ENCODE measurements at places on chromosomes 12 and 14.

DNA sequence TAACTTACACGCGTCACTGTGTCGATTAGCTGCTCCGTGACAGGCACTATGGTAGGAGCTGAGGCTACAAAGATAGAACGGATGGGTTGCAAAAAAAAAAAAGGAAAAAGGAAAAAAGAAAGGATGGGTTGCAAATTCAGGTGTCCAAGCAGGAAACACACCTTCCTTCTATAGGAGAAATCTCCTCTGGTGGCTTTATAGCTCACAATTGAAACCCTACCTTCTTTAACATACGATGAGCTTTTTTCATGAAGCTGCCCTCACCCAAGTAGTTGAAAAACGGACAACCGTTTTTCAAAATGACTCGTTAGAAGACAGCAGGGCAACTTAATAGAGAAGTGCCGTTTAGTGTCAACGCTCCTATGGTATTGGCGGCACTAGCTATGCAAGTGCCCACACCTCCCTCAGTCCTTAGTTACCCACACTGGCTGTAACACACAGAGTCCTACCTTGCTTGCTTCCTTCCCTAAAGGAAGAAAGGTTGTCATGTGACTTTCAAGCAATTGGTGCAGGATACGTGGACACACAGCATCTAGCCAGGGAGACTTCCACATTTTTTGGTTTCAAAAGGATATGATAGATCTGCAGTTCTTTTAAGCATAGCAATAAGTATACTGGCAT is 682 bp upstream of the TRIP11 start:
- peak; percentile 84 for DNase-seq

DNA sequence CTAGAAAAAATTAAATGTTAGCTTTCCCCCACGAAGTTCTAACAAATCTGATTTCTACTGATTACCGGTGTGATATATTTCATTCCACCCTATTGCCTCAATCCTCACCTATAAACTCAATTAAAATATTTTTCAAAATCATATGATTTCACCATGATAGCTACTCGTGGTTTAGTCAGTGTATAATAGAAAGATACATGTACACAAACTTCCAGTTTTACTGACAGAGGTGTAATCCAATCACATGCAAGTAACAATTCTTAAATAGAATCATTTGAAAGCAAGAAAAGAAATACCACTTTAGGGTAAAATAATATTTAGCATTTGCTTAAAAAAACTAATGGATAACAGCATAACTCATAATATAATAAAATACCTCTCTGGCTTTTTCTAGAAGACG is 55.0 kb upstream of the C12orf50 start:
- DNase-seq: no peak

DNA sequence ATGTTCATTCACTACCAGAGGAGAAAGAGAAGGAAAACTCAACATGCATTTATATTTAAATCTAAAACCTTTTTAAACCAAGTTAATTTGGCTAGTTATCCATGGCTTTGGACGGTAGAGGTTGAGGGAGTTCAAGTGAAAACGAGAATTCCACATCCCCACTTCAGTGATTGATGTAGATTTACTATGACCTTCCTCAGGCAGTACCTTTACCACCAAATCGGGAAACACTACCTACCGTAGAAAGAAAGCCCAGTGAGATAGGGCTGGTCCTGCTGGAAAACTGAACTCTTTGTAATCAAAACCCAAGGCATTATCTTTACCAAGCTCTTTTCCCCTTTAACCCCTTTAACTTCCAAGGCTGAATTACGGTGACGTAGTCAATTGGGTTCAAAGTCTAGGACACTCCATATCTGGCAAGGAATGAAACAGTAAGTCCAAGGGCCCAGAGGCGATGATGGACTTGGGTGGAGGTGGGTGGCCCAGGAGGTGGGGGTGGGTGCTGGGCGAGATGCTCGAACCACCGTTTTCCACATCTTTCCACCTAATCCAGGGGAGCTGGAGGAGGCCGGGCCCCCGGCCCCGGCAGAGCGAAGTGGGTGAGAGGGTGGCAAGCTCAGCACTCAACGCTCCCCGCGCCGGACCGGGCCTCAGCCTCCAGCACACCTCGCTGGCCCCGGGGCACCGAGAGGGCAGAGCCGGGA is 618 bp downstream of the SEC23A start:
- DNase-seq: peak; percentile 69

DNA sequence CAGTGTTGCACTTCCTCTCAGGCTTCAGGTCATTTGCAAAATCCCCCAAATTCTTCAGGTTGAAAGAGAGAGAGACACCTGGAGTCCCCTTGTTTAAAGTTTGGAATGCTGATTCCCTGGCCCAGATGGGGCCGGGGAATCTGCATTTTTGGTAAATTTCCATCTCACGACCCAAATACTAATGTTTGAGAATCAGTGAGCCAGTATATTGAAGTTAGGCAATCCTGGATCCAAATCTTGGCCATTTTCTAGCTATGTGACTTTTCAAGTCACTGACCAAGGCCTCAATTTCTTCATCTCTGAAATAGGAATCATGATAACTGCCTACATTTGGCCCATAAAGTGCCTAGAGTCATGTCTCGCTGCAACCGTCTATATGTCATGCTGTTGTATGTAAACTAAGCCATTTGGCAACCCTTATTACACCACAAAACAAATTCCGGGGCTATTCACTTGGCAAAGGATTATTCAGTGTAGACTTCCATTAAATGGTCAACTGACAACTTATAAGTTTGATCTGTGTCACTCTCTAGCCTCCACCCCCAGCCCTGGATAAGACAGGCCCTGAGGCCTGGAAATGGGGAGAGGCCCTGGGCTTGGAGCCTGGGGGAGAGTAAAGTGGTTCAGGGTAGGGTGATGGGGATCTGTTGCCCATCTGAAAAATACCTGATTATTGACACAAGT is 3.7 kb upstream of the ZFP36L1 start:
- DNase-seq: no peak

DNA sequence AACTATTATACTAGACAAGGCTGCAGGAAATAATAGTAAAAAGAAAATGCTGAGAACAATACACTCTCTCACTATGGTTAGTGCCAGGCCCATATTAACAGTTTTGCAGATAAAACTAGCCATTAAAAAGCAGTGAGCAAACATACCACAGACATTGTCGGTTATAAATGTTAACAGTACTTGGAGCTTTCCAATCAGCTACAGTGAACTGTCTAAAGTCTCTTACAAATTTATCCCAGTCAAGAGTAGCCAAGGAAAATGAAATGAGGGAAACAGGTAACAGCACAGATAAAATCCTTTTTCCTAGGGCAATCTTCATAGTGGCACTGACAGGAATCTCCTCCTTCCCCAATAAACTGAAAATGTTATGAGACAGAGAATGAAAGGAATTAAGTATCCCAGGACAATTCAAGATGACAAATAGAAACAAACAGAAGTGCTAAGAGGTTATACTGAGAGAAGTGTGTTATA is 30.8 kb downstream of the PAWR start:
- no peak for DNase-seq

- no peak for DNase-seq
Measured at GRCh38 chr12:129394177-129394825, 509.5 kb downstream of the TMEM132D start.

DNA sequence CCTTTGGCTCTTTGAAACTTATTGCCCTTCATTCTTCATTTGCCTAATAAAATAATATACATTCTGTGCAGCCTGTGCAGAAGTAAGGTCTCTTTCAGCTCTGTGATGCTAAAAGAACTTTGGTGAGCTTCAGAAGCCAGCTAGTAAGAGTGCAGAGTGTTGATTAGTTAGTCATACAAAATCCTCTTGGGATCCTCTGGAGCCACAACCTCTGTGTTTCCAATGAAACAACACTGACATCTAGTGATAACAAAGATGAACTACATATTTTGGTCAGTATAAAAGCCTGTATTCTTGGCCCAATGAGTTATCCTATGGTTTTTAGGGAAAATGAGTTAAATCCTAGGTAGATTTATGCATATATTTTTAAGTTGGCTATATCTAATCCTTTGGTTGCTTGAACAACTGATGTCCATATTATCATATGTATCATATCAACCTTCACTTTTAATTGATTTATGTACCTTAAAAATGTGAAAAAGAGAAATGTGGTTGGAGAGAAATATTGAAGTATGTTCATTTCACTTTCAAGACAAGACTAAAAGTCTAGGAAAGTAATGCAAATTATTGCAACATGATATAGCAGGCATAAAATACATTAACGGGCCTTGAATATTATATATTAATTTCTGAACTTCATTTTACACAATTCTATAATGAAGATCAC is 158.4 kb downstream of the KLHL28 start:
- peak; percentile 95 for DNase-seq

DNA sequence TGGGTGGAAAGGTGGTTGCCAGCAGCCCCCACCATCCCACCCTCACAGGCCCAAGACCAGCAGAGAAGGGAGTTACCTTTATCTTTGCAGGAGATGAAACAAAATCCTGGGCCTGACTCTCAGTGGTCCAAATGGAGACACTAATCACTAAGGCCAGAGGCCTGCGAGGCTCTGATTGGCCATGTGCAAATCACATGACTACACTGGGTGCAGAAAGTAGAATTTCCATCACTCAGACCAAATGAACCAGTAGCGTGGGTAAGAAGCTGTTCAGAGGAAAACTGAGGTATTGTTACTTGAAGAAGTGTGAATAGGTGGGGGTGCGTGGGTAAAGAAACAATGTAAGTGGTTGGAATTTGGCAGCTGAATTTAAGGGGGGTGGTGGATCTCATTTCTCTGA is 20.2 kb upstream of the PPP1CC start:
- no peak for DNase-seq

GRCh38 chr12:4201333-4202100 is 72.0 kb upstream of the CCND2 start:
- no peak for DNase-seq

GRCh38 chr12:81216739-81217138 is 138.9 kb downstream of the ACSS3 start:
- no peak for DNase-seq

DNA sequence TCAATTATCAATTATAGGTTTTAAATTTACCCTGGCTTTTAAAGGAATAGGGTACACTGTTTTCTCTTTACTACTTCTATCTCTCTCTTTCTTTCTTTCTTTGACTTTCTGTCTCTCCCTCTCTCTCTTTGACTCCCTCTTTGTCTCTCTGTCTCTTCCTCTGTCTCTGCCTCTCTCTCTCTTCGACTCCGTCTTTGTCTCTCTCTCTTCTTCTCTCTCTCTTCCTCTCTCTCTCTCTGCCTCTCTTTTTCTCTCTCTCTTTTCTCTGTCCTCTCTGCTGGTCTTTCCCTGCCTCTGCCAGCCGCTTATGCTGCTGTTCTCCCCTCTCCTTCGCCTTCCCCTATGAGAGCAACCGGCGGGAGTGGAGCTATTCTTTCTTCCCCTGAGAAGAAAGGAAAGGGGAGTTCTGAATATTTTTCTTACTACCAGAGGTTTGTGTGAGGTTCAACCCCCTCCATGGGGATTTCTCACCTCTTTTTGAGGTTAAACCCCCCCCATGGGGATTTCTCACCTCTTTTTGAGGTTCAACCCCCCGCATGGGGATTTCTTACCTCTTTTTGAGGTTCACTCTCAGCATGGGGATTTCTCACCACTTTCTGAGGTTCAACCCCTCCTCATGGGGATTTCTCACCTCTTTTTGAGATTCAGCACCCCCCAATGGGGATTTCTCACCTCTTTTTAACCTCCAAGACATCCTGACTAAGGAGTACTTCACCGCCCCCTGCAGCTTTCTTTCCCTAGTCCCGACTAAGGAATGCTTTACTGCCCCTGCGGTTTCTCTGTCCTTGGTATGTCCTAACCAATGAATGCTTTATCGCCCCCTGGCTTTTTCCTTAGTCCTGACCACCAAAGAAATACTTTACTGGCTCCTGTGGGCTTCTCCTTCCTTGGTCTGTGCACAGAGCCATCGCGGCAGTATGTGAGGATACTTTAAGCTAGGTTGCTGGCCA is 27.4 kb upstream of the DDHD1 start:
- no peak for DNase-seq

GRCh38 chr12:14731821-14732220 is 35.4 kb upstream of the GUCY2C start:
- no peak for DNase-seq

DNA sequence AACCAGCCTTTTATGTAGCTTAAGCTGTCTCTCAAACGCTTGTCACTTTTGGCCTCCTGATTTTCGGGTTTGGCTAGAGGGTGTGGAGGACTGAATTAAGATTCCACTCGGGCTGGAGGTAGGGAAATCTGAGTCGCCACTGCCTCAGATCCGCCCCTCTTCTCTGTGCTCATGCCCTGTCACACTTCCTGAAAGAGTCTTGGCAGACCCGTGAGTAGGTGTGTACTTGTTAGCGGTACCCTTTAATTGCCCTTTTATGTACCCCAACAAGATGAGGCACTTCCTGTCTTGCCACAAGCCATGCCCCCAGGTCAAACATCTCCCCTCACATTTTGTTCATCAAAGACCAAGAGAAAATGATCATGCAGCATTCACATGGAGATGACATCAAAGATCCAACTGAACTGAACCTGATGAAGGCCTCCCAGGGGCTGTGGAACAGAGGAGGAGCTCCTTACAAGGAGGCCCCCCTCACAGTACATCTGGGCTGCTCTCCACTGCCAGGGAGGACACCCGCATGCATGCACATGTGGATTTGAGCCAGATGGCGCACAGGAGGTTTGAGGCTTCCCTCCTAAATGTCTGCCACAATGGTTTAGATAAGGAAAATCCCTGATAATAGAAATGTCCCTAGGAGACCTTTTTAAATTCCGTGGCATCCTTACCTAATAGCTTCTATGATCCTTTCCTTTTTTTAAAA is 86.5 kb upstream of the CDKN3 start:
- no peak for DNase-seq

- DNase-seq: no peak
Measured at GRCh38 chr12:53336181-53336681, at the start of gene SP7. Gene SP7 (minus strand): TSS chr12:53336354. CDS start chr12:53335646, 708 bp downstream.

GRCh38 chr14:104637546-104638003 is 33.0 kb upstream of the TMEM179 start:
- DNase-seq: no peak

GRCh38 chr12:117699575-117699974 is 269.2 kb downstream of the KSR2 start:
- DNase-seq: no peak

GRCh38 chr14:62670526-62670925 is 374.7 kb downstream of the KCNH5 start:
- DNase-seq: no peak

- DNase-seq: no peak
Measured at GRCh38 chr12:31008961-31009840, 64.5 kb upstream of the DDX11 start.

GRCh38 chr14:90416720-90417119 is 19.9 kb downstream of the CALM1 start:
- DNase-seq: peak; percentile 20

GRCh38 chr12:80411787-80412186 is 32.2 kb upstream of the PTPRQ start:
- DNase-seq: no peak

- DNase-seq: no peak
Measured at GRCh38 chr12:25957793-25958427, 572 bp upstream of the RASSF8 start.

- DNase-seq: peak; percentile 97
Measured at GRCh38 chr14:34873589-34874385, 1.4 kb downstream of the BAZ1A start.

- no peak for DNase-seq
Measured at GRCh38 chr14:76599559-76600287, 161.5 kb upstream of the VASH1 start.

Data from DMS79 treated with DMSO at 0.1 percent for 48 hours (cell line).